ENCODE measurements at places on chromosomes 2 and 18. TPM values are rescaled to one million over a fixed set of nuclear protein-coding genes. Genes with fewer than 3 reads are reported as not detected.
A peak's percentile ranks its signal among the peaks of the same experiment; 100 is the strongest.

DNA sequence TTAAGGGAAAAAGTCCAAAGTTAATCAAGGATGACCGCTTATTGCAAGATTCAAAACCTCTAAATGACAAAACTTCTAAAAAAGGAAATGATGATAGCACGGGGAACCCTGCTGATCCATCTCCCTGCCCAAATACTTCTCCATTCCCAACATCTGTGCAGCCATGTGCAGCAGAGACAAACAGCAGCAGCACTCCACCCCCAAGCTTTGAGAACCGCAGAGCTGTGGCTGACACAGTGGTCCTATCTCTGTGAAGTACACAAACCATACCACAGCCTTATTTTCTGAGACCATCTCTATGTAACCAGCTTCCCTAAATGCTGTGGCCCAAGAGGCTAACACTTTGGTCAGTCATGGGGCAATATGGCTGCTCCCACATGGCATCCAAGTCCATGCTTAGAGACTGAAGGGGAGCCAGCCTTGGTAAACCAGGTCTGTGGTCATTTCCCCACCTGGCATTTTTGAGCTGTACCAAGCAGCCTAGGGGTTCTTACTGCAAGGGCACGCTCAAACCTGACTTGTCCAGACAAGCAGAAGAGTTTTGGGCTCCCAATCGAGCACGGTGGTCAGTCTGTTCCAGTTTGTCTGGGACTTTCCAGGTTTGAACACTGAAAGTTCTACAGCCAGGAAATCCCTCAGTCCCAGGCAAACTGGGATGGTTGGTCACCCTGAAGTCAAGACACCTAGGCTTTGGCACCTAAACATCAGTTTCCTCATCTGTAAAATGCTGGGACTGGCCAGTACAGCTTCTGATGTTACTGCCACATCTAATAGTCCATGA, 17.1 kb upstream of the NFE2L2 start:
- DNase-seq = no peak

- DNase-seq = peak; percentile 22
Measured at GRCh38 chr2:101277111-101277510, 24.4 kb downstream of the CNOT11 start.

DNA sequence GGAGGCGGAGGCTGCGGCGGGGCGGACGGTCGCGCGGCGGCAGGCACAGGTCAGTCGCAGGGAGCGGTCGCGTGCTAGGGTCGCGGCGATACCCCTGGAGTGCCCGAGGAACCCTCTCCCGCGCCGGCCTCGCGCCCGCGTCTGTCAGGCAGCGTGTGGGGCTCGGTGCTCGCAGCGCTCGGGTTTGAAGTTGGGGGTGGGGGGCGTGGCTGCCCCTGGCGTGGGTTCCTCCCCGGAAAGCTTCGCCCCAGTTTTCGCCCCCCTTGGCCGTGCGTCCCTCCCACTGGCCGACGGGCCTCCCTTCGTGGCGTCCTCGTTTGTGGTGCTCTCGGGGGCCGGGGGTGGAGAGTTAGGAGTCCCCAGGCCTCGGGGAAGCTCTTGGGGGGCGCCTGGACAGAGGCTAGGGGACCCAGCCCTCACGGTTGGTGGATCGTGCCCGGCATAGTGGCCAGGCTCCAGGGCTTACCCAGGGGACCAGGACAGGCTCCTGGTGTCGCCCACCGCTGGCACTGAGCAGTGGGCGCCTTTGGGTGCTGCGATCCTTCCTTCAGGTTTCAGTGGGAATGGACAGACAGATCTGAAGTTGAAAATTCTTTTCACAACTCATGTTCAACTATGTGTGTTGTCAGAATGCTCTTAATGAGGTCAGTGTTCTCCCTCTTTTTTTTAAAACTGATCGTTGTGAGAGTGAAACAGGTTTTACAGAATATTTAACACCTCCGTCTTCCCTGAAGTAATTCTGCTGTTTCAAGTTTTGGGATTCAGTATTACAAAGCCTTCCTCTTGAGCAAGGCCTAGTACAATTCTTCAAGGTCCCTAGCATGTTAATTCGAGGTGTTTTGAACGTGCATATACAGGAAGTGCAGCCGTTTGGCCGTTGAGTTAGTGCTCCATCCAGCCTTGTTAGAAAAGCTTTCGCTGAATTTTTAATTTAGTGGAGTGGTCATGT, 604 bp downstream of the RALBP1 start:
- peak; percentile 55 for DNase-seq

DNA sequence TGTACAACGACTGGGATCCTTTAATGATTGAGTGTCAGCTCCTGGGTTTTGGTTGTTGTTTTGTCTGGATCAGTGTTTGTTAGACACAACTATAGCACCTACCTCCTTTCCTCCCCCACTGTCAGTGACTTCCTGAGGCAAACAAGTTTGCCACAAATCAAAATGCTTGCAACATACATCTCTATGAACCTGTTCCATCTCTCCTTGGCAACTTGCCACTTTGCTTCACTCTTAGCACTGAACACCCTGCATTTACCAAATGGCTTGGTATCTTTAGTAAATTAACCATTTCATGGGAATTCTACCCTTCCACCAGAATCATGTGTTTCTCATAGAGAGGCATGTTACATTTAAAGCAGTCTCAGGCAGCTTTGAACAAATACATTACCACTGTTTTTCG, 301.1 kb upstream of the TANK start:
- peak; percentile 6 for DNase-seq

DNA sequence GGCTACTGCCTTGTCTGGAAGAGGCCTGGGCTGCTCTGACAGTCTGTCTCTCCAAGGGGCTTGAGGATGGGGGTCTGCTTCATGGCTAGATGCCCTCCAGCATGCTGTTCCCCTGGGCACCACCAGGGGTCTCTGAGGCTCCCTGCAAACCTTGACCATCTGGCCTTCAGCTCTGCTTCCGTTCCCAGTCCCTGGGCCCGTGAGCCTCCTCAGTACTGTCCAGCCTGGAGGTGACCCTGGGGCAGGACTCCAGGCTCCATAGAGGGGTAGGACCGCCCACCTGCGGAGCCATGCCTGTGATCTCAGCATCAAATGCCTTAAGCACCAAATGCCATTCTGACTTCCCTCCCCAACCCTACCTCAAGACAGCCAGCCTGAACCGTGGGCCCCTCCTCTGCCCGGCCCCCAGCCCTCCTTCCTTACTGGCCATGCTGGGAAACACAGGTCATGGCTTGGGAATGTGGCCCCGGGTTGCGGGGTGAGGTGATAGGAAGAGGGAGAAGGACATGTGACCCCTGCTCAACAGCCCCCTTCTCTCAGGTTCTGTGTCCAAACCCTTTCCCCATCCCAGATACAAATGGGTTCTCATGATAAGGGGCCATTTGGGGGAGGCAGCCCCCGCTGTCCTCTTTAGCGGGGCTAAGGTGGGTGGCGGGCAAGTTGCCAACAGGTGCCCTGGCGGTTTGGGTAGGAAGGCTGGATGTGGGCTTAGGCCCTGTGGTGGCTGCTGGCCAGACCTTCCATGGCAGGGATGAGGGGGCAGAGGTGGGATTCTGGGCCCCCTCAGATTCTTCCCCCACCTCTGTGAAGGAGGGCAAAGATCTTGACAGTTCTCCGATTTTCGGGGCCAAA, 25.0 kb downstream of the SPEG start:
- peak; percentile 64 for DNase-seq

DNA sequence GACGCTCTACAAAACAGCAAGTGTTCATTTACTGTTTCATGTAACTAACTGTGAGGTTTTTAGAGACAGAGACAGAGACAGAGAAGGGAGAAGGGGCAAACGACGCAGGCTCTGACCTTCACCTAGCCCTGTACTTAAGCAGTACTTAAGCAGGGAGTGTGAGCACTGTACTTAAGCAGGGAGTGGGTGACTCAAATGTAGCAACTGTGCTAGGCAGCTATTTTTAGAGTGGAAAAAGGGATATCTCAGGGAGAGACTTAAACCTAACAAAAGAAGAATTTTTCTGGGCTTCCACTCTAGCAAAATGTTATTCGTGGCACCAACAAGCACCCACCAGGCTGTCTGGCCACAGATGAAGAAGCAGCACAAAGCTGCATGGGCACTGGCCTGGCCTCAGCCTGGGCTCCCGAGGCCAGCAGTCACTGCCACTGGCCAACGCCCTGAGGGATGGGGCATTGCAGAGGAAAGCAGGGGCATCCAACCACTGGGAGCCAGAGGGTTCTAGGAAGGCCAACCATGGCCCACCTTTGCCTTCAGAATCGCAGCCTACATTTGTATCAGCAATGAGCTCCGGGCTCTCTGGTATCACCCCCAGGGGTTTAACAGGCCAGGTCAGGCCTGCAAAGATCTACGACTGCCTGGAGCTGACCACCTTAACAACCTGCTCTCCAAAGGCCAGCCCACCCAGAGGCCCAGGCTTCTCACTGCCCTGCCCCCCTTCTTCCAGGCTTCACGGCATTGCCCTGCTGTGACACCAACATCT, 154.3 kb downstream of the TTC32 start:
- peak; percentile 14 for DNase-seq

DNA sequence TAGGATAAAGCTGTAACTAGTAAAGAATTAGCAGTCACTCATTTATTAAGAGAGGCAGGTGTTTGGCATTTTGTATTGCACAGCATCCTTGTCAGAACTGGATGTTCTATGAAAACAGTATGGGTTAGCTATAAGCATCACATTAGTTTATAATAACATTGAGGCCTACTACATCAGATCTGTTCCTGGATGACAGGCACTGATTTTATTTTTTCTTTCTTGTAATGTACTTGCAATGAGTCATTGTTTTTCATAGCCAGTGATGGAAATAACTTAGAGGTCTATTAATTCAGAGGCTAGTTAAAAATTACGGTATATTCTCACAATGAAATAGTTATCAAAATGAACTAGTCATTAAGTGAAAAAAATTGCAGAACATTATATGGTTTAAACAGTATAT, 13.0 kb upstream of the RMDN2 start:
- DNase-seq = peak; percentile 36

DNA sequence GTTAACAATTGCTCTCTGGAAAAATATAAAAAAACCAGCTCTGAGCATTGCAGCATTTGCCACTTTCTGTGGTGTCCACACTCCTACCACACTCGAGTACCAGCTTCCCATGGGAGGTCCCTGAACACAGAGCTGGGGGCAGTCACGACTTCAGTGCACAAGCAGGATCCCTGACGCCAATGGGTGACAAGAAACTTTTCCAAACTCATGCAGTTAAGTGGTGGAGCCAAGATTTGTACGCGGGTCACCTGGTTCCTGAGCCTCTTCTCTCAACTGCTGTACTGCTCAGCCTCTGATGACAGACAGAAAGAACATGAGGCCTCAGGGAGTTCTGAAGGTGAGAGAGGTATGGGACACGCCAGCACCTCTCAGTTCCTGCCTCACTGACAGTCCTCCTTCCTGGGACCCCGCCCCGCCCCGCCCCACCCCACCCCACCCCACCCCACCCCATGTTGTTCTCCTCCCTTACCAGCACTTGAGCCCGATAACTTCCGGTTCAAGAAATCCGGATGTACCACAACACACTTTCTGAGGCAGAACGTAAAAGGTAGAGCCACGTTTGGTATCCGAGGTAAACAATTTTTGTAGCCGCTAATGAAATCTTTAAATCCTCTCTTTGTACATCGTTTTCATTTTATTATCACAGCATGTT, 287.6 kb downstream of the MYCN start:
- DNase-seq = no peak

- DNase-seq = no peak
Measured at GRCh38 chr18:65934874-65935273, 184.1 kb downstream of the CDH7 start.

- DNase-seq = no peak
Measured at GRCh38 chr18:24466771-24467170, 6.3 kb downstream of the HRH4 start.

DNA sequence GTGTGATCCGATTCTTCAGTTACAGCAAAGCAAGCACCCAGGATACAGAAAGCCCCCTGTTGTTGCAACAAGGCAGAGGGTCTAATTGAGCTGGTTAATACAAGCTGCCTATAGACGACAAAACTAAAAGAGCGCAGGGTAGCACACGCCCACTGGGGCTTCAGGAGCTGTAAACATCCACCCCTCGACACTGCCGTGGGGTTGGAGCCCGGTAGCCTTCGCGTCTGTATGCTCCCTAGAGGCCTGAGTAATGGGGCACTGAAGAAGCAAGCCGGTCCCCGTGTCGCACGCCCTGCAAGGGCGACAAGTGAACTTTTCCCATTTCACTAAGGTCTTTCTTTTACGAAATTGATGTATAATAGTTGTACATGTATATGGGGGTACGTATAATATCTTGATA, 24.7 kb upstream of the CHRNA1 start:
- DNase-seq = no peak

GRCh38 chr2:86226070-86226469, 26.8 kb downstream of the MRPL35 start:
- DNase-seq = no peak

DNA sequence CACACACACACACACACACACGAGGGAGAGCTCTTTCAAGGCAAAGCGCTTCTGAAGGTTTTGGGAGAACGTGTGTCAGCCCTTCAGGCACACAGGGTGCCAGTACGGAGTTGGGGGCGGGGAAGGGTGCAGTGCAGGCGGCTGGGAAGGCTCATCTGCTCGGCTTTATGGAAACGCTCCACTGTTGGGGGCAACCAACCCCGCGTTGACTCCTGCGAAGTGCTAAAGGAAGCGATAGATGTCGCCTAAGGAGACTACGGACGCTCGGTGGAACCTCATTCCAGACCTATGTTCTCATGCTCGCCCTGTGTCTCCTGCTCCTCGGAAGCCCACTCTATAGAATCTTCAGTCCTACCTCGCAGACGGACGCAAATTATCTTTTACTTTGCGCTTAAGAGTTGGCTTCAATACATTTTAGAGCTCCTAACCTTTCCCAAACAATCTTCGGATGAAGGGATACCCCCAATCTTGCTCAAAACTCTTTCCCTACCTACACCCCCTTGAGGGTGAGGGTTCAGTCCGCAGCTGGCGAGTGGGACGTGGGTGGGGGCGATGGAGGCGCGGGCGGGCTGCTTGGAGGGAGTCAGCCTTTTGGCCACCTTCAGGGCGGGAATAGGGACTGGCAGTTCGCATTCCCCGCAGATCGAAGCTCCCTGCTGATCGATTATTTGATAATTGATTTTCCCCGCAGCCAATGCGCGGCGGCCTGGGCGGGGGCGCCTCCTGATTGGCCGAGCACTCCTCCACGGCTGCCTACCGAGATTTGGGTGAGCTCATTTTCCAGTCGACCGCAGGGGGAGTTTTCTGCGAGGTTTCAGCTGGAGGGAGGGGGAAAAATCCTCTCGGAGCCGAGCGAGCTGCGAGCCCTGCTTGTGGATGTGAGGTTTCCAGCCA, 1.9 kb upstream of the MEIS1 start:
- peak; percentile 98 for DNase-seq

DNA sequence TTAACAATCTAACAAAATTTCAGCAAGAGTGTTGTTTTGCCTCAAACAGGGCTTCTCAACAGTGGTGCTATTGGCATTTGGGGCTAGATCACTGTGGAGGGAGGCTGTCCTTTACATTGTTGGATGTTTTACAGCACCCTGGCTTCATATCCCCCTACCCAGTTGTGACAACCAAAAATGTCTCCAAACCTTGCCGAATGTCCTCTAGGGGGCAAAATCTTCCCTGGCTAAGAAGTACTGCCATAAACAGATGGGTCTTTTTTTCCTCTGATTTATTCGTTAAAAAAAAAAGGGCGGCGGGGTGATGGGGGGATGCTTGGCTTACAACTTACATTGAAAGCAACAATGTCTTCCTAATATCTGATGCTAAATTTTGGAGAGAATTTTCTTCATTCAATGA, 207.6 kb upstream of the CCDC150 start:
- DNase-seq = peak; percentile 19

CNTNAP5 gene
- not detected for total RNA-seq

CSRNP3 gene
- total RNA-seq = 2.9 TPM

USP34 gene
- 121 TPM for total RNA-seq

CAPN14 gene
- under 0.01 TPM for total RNA-seq

TLX2 gene
- total RNA-seq = not detected
